ENCODE measurements at places on chromosomes 3 and 15.
A peak's percentile ranks its signal among the peaks of the same experiment; 100 is the strongest.

DNA sequence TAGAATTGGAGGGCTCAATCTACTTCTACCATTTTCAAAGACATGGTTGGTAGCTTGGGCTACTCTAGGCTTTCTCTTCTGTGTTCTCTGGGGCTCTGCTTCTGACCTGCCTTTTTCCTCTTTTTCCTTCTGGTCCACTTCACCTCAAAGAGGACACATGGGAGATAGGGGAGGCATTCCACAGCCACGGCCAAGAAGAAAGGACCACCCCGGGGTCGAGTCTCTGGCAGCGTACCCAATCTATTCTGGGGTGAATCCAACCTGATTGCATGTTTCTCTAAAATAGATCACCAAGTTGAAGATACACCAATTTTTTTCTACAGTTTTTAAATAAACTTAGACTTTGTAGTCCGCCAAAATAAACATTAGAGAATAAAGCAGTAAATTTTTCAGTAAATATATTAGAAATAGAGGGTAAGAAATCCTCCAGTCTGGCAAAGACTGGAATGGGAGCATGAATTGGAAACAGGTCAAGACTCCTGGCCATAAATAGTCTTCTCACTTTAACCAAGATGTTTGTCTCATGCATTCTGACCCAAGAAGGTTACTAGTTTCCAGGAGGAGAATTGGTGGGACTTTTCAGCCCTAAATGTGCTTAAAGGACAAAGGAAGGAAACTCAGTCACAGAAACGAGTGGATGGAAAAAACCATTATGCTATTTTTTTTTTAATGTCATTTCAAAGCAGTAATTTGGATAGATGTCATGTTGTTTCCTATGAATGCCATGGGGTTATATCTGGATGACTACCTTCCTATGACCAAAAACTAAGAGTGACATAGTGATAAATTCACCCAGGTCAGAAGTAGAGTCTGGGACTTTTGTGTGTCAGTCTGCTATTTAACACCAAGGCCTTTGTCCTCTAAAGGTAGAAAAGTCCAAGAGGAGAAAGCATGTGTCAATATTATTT lies 71.3 kb upstream of the PHLDB2 start:
- DNase-seq: no peak

GRCh38 chr15:96102631-96103030 lies 227.9 kb upstream of the NR2F2 start:
- DNase-seq: no peak

- DNase-seq: peak; percentile 17
These were observed at the start of gene CAMKV for GRCh38 chr3:49869525-49870126. TSS of gene CAMKV (minus strand) at chr3:49869906. CDS start at chr3:49862388, 7,518 bp downstream.

- no peak for DNase-seq
These were observed 101.7 kb downstream of the CD200R1L start for GRCh38 chr3:112744825-112745566.

DNA sequence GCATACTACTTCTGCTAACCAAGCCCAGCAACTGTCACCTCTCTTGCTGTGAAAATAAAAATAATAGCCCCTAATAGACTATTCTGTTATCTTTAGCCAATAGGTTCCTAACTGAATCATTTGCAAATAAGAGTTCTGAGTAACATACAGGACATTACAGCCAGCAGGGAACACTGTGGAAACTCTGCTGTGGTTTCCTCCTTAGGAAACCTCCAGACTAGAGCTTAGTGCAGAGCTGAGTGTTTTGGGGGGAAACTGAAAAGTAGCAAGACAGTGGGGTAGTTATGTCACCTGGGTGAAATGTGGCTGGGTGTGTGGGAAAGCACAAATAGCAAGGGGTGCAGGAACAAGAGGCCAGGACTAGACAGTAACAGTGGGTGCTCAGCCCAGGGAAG lies 32.4 kb downstream of the DZIP1L start:
- DNase-seq: no peak

GRCh38 chr3:46463868-46464241 lies 850 bp downstream of the LTF start:
- no peak for DNase-seq

- no peak for DNase-seq
These were observed 156.5 kb upstream of the LPP start for GRCh38 chr3:187997490-187997889.

- DNase-seq: no peak
These were observed 294.8 kb downstream of the MCTP2 start for GRCh38 chr15:94526071-94526689.

DNA sequence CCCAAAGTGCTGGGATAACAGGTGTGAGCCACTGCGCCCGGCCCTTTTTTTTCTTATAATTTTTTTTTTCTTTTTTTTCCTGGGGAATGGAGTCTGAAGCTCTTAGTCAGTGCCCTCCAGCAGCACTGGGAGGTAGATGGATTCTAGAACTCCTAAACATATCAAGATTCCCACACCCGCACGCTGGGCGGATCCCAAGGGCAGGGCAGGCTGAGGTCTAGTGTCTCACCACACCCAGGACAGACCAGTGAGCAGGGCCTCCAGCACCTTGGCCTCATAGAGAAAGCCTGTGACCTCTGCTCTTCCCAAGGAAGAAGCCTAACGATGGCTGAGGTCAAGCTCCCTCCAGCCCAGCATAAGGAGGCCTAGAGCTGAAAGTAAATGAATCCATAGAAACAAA lies 153.7 kb upstream of the MEF2A start:
- DNase-seq: no peak

- no peak for DNase-seq
These were observed 64.8 kb downstream of the SPSB4 start for GRCh38 chr3:141115789-141116541.

GRCh38 chr15:81858136-81858535 lies 187.7 kb downstream of the MEX3B start:
- DNase-seq: no peak

GRCh38 chr3:118485693-118486092 lies 549.0 kb downstream of the IGSF11 start:
- no peak for DNase-seq

DNA sequence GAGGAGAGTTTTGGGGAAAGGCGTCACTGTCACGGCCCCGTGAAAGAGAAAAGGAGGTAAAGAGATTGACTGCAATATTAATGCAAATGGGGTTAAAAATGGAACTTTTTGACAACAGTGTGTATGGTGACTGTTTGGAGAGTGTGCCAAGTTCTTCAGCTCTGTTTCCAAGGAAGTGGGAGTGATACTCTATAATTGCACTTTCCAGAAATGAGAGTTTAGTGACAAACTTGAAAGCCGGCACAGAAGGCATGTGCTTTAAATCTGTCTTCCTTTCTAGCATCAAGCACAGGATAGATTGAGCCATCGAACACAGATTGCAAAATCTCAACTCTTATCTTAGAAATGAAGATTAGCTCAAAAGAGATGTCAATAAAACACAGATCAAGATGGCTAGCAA lies 51.9 kb upstream of the SNRPA1 start:
- DNase-seq: no peak

DNA sequence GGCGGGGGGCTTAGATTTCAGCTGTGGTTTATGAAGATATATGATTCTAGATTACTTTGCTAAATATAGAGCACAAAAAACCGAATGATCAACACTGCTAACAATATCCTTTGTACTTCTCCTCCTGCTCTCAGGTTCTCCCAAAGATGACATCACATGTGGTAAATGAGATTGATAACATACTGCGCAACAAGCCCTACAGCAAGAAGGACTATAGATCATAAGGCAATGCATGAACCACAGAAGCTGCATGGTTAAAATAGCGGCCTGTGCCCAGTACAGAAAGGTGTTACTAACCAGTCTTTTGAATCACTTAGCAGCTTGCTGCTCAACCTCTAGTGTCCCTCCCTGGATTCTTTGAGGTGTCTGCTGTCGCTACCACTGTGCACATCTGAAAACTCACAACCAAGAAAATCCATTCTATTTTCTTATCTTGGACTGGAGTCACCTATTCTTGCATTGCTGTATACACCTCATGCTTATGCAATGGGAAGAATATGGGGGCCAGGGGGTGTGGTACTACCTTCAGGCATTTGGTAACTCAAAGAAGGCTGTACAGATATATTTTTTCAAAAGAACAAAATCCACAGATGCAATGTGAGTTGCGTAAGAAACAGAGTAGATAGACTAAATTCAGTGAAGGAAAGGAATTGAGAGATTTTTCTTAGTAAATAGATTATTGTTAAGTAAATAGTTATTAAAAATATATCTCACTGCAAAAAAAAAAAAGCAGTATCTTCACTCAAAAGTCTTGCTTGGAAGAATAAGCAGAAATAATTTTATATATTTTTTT lies 18.2 kb downstream of the SSR3 start:
- DNase-seq: no peak

DNA sequence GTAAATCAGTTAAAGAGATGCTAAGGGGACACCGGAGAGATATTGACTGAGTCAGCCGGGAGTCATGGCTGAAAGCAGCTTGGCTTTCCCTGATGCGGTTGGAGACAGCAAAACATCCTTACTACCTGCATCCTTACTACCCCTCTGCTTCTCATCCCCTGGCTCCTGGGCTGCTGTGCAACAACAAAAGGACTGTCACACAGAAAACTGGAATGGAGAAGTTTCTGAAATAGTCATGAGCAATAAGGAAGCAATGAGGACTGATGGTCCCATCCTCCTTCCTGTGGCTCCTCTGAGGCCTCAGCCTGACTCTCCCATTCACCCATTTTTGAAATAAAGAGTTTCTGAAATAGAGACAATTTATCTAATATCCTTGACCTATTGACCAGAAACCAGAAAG lies 1.1 kb downstream of the HCLS1 start:
- no peak for DNase-seq

- DNase-seq: no peak
These were observed 41.9 kb downstream of the ABHD2 start for GRCh38 chr15:89130201-89130600.

DNA sequence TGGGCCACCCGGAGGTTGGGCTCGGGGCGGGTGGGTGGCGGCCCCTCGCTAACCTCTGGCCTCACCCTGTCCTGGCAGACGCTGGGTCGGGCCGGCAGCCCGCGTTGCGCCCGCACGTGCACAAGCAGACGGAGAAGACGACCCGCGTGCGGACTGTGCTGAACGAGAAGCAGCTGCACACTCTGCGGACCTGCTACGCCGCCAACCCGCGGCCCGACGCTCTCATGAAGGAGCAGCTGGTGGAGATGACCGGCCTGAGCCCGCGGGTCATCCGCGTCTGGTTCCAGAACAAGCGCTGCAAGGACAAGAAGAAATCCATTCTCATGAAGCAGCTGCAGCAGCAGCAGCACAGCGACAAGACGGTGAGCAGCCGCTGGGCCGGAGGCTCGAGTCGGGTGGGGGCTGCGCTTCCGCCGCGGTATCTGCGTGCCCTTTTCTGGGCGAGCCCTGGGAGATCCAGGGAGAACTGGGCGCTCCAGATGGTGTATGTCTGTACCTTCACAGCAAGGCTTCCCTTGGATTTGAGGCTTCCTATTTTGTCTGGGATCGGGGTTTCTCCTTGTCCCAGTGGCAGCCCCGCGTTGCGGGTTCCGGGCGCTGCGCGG lies 3.7 kb downstream of the ISL2 start:
- no peak for DNase-seq

- no peak for DNase-seq
These were observed 40.1 kb downstream of the KY start for GRCh38 chr3:134610432-134611385.

DNA sequence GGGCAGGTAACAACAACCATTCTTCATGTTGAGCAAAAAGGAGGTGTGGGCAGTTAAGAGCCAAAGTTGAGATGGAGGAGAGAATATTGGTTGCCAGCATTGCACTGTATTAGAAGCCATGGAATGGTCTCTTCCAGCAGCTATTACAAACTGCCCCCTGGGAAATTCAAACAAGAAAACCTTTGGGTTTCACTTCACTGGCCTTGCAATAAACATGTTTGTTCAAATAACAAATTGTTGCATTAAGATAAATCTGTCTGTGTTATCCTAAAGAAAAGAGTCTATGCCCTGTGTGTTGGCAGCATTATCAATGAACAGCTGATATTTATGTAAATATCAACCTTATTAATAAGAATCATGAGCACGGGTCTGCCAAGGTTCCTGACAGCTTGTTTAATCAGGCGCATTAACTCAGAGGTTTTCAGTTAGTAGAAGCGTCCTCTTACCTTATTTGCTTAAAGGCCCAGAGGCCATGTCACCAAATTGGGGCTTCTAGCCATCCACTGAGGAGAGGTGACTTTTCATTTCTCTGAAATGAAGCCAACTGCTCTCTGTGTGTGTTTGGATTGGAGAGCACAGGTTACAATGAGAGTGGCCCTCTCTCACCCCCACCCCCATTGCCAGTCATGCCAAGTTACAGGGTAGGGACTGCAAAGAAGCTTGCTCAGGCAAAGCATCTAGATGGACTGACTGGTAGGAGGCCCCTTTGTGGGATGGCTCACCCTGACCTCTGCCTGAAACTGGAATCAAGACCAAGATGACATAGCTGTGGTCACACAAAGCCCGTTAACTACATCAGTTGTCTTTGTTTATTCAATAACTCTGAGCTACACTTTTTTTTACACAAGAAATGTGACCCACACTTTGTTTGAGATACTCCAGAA lies 10.5 kb downstream of the FILIP1L start:
- DNase-seq: no peak

- no peak for DNase-seq
These were observed 12.9 kb downstream of the AMOTL2 start for GRCh38 chr3:134361162-134361835.

GRCh38 chr15:43225201-43225949 lies 4.6 kb upstream of the EPB42 start:
- peak; percentile 10 for DNase-seq

DNA sequence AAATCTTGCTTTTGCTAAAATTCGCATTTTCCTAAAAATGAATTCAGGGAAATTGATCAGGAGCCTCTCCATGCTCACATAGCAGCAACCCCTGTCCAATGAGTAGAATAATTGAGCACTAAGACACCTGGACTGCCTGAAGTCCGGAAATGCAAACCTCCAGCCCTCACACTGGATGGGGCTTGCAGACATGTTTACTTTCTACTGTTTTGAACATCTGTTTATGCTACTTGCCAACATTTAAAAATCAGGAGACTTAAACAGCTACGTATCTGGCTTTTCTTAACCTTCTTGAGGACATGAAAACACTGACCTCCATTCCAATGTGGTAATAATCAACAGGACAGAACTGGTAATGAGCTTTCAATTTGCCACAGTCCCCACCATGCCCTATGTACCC lies 184.4 kb downstream of the SHOX2 start:
- DNase-seq: no peak

DNA sequence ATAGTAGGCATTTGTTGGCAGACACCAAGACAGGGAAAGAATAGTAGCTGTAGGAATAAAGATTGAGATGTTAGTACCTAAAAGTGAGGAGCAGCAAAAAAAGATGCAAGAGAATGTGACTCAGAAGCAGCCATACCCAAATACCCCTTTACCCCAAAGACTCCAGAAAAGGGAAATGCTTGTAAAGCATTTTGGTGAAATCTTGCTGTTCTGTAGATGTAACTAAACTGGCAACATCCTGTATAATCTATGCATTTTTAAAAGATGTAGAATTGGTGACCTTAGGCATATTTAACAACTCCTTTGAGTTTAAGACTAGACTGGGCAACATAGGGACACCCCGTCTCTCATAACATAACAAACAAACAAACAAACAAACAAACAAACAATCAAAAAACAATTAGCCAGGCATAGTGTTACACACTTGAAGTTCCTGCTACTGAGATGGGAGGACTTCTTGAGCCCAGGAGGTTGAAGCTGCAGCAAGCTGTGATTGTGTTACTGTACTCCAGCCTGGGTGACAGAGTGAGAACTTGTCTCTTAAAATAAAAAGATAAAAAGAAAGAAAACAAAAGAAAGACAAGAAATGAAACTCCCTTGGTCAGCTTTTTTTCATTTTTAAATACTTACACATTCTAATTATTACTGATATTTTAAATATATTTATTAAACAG lies 361.5 kb upstream of the KCNH8 start:
- no peak for DNase-seq

- DNase-seq: no peak
These were observed 564.7 kb downstream of the ROBO1 start for GRCh38 chr3:79203144-79203519.

GRCh38 chr3:65893631-65894030 lies 145.1 kb downstream of the MAGI1 start:
- no peak for DNase-seq
